ENCODE measurements at places on chromosomes 1 and 21. TPM values are rescaled to one million over a fixed set of nuclear protein-coding genes. Genes with fewer than 3 reads are reported as not detected.

C1orf87 gene
- polyA plus RNA-seq = not detected

DNA sequence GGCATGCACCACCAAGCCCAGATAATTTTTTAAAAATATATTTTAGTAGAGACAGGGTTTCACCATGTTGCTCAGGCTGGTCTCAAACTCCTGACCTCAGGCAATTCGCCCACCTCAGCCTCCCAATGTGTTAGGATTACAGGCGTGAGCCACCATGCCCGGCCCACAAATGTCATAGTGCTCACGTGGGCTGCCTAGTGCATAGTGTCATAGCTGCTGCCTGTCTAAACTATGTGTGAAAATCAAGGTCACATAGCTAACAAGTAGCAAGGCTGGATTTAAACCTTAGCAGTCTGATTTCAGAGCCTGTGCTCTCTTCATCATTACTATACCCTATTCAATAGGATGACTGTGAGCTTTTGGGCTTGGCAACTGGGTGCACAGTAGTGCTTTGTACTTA, 10.3 kb downstream of the C1orf141 start:
- H3K27ac ChIP-seq = no peak overlapping the region
- H3K27me3 ChIP-seq = no peaks in the 10 kb centered on the region
- peaks cover 7% of the 10 kb centered on the region for H3K4me1 ChIP-seq
- peaks cover 2% of the 10 kb centered on the region for H3K36me3 ChIP-seq
- no peak for DNase-seq

DNA sequence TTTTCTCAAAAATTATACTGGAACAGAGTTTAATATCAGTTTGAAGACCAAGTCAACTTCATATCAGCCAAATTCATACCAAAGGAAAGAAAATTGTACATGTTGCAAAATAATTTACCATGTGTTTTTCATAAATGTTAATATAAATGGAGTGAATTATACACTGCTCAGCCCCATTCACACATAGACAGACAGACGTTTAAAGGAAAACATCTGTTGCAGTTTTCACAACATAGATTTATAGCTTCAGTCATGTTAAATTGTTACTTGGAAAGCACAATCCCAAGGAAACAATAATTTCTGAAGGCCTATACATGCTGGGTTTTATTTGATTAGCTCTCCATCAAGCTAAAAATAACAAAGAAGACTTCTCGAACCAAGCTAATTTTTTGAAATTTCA, 27.8 kb upstream of the HYI start:
- peaks cover 3% of the 10 kb centered on the region for H3K27me3 ChIP-seq
- H3K4me1 ChIP-seq = peaks cover 11% of the 10 kb centered on the region
- H3K4me3 ChIP-seq = no peak overlapping the region

GRCh38 chr1:19644681-19645410, 735 bp downstream of the NBL1 start:
- no peaks in the 10 kb centered on the region for H3K36me3 ChIP-seq
- H3K27ac ChIP-seq = peak overlapping the region; percentile 76
- peak; percentile 26 for DNase-seq
- peaks cover 34% of the 10 kb centered on the region for H3K27me3 ChIP-seq

DNA sequence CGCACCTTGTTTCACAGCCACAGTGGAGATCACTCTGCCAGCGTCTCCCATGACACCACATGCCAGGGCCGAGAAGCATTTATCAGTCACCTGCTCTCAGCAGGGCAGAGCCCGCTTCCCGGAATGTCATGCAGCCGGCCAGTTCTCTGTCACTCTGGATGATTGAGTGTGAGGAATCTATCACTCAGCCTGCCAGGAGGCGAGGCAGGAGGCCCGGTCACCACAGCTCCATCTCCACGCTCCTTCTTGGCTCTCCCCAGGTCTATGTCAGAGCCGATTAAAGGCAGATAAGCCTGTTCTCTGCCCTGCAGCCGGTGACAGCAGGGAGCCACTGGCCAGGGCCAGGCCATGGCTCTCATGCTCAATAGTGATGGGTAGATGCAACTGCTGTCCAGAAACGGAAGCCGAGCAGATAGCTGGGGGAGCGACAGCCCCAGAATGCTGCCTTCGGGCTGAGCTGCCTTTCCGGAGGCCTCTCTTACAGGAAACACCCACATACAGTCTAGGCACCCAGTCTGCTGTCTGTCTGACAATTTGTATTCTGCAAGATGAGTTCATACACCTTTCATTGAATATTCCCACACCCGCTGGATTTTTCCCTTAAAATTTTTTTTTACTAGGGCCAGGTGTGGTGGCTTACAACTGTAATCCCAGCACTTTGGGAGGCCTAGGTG, 64.1 kb downstream of the ACTL8 start:
- H3K4me1 ChIP-seq = no peaks in the 10 kb centered on the region
- no peaks in the 10 kb centered on the region for H3K36me3 ChIP-seq

CCDC181 gene
- not detected for polyA plus RNA-seq

GBP6 gene
- polyA plus RNA-seq = 0.17 TPM

DNA sequence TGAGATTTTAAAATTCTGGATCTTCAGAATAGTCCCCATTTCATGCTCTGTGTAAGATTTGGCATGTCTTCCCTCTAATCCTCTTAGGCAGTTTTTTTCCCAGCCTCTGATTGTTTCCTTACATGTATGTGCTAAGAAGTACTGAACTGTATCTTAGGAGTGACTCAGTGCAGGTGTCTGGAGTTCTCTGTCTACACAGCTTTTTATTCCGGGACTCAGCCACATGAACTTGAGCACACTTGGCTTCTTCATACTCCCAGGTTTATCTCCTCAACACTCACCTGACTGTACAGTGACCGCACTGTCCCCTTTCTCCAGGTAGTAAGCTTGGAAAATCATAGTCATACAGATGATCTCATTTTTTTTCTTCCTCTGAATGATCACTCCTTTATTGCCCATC, 50.7 kb downstream of the SYT14 start:
- H3K27ac ChIP-seq = no peak overlapping the region
- H3K27me3 ChIP-seq = no peaks in the 10 kb centered on the region
- no peaks in the 10 kb centered on the region for H3K36me3 ChIP-seq
- no peak overlapping the region for H3K4me3 ChIP-seq
- DNase-seq = no peak

GRCh38 chr1:24463776-24464735, 38.6 kb upstream of the RCAN3 start:
- no peaks in the 10 kb centered on the region for H3K27me3 ChIP-seq
- H3K4me1 ChIP-seq = no peaks in the 10 kb centered on the region
- DNase-seq = no peak
- H3K27ac ChIP-seq = no peak overlapping the region

C1orf53 gene
- polyA plus RNA-seq = 1.8 TPM

DNA sequence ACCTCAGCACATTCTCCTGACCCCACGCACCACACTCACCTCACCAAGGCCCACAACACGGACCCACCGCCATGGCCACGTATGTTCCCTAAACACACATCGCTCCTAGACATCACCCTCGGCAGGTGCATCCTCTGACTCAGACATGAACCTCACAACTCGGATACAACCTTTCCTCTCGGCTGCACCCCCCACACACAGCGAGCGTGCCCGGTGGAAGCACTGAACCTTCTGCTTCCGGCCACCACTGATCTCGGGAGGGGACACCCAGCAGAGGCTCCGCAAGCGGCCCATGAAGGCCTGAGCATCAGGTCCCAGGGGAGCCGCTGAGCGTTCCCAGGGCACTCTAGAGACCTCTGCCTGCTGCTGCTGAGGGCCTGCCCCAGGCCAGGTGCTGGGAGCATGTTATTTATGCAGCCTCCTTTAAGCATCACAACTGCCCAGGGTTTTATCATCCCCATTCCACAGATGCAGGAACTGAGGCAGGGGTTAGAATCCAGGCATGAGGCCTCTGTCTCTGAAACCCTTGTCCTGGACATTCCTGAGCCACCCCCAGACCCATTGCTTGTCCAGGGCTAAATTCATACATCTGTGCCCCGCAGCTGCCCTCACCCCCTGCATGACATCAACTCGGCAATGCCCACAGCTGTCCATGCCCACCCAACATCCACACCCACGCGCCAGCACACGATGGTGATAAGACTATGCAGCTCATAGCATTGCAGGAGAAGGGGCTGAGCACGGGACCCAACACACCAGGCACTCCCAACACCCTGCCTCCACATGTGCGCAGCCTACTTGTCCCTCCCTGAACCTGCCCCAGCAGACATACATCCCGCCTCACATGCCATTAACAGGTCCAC, 27.0 kb downstream of the SDC3 start:
- H3K27ac ChIP-seq = no peak overlapping the region
- H3K36me3 ChIP-seq = no peaks in the 10 kb centered on the region
- no peak for DNase-seq
- H3K4me1 ChIP-seq = no peaks in the 10 kb centered on the region

PRKACB gene
- polyA plus RNA-seq = 129 TPM

- H3K36me3 ChIP-seq = peaks cover 13% of the 10 kb centered on the region
- no peak for DNase-seq
- H3K27ac ChIP-seq = peak overlapping the region; percentile 98
- H3K4me3 ChIP-seq = peak overlapping the region; percentile 99
- H3K4me1 ChIP-seq = peaks cover 41% of the 10 kb centered on the region
Measured at GRCh38 chr1:40256401-40257084, 1.5 kb upstream of the ZMPSTE24 start.

GRCh38 chr1:242454262-242455051, 70.0 kb downstream of the PLD5 start:
- H3K4me1 ChIP-seq = no peaks in the 10 kb centered on the region
- H3K27ac ChIP-seq = no peak overlapping the region
- no peak overlapping the region for H3K4me3 ChIP-seq
- DNase-seq = no peak

DNA sequence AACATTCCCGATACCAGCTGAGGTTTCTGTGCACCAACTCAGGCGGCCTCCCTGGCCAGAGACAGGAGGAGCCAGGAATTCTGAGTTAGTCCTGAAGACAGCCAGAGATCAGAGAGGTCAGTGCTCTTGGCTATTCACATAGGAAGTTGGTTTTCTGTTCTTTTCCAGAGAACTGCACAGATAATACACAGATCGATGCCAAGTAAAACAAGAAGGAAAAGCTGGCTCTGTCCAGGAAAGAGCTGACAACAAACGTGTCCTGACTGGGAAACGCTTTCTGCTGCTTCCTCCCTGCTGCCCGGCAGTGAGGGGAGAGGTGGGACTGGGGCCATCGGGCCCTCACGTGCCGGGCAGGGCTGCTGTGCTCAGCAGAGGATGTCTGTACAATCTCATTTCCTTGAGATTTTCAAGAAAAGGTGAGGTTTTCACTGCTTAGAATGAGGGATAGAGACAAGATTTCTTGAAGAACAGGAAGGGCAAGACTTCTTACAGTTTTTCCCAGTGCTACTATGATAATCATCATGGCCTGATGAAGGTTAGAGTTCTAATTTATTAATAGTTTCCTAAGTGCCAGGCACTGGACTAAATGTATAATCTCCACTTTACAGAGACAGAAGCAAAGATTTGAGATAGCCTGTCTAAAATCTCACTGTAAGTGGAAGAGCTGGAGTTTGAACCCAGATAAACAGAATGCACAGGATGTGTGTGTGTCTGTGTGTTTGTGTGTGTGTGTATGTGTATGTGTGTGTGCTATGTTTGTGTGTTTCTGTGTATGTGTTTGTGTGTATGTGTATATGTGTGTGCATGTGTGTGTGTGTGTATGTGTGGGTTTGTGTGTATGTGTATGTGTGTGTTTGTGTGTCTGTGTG, 211.0 kb upstream of the RAB4A start:
- H3K4me3 ChIP-seq = no peak overlapping the region
- H3K27me3 ChIP-seq = peaks cover 14% of the 10 kb centered on the region
- no peaks in the 10 kb centered on the region for H3K36me3 ChIP-seq
- DNase-seq = no peak

FOXJ3 gene
- polyA plus RNA-seq = 24.5 TPM

- H3K27me3 ChIP-seq = peaks cover 2% of the 10 kb centered on the region
- no peak overlapping the region for H3K27ac ChIP-seq
- no peaks in the 10 kb centered on the region for H3K4me1 ChIP-seq
- H3K4me3 ChIP-seq = no peak overlapping the region
- DNase-seq = no peak
Measured at GRCh38 chr1:3227351-3227704, 158.3 kb downstream of the PRDM16 start.

DNA sequence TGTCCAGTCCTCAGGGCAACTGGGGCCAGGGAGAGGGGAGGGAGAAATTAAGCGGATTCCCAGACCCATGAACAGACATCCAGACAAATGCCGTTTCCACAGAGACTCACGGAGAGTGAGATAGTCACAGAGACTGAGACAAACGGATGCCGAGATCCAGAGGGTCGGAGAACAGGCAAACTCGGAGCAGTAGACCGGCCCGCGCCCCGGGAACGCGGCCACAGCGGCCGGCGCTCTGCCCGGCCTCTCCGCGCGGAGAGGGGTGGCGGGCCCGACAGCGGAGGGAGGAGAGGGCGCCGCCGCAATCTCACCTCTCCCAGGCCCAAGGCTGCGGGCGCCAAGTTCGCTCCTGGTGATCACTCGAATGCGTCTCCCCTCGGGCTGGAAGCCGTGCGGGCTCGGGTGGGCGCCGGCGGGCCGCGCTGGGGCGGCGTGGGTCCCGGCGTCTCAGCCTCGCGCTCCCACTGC, 831 bp upstream of the FOXD2 start:
- H3K36me3 ChIP-seq = no peaks in the 10 kb centered on the region
- DNase-seq = no peak
- peak overlapping the region; percentile 92 for H3K27ac ChIP-seq
- peaks cover 14% of the 10 kb centered on the region for H3K27me3 ChIP-seq

DNA sequence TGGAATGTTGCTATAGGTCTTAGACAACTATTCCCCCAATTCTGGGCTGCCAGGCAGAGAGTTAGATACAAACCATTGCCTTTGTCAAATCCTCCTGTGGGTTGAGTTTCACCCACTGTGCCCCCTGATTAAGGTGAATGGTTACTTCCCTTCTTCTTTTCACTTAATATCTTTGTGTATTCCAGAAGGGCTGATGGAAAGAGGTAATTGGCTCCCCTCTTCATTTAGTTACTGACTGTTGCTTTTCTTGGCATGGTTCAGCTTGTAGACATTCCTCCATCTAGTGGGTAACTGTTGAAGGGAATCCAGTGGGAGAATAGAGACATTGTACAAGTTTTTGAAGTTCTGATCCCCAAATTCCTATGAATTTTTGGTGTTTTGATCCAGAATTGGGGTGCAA, 43.8 kb upstream of the MACF1 start:
- H3K4me1 ChIP-seq = no peaks in the 10 kb centered on the region
- no peak overlapping the region for H3K4me3 ChIP-seq

DNA sequence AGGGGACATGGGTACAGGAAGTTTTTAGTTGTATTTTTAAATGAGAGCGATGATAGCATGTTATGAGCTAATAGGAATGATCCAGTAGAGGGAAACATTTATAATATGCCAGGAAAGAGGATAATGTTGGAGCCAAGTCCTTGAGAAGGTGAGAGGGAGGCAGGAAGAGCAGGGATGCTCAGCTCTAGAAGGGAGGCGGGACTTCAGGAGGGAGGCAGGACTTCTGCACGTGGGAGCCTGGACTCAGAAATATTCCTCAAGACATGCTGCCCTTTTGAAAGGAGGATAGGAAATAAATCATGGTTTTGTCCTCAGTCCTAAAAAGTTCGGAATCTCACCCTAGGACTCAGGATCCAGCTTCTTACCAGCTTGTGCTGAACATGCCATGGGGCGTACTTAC, 5.9 kb downstream of the ADARB1 start:
- H3K4me1 ChIP-seq = peaks cover 74% of the 10 kb centered on the region
- DNase-seq = no peak
- peak overlapping the region; percentile 96 for H3K27ac ChIP-seq
- H3K4me3 ChIP-seq = peak overlapping the region; percentile 75
- H3K36me3 ChIP-seq = no peaks in the 10 kb centered on the region
- H3K27me3 ChIP-seq = peaks cover 11% of the 10 kb centered on the region

CD244 gene
- polyA plus RNA-seq = 501 TPM

IGSF9 gene
- not detected for polyA plus RNA-seq

- peaks cover 5% of the 10 kb centered on the region for H3K36me3 ChIP-seq
- no peak for DNase-seq
- H3K4me3 ChIP-seq = no peak overlapping the region
- H3K4me1 ChIP-seq = no peaks in the 10 kb centered on the region
- H3K27ac ChIP-seq = no peak overlapping the region
- H3K27me3 ChIP-seq = peaks cover 4% of the 10 kb centered on the region
Measured at GRCh38 chr21:45845063-45845769, 136.4 kb upstream of the COL6A1 start.

All from immature natural killer cell (primary cell).